ENCODE measurements at places on chromosomes 12 and 14.

DNA sequence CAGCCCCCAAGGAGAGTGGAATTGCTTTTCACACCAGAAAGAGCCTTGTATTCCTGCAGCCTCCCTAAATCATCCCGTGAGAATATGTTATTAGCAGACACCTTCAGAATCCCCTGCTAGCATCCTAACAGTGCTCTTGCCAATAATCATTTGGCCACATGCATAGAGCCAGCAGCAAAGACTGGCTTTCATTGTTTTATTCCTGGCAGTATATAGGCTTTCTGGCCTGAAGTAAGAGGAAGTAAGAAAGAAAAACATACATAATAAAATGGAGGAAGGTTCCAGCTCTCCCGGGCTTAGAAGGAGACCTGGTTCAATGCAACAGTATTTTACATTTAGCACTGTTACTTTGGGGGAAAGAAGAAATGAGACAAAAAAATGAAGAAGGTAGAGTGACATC lies 176.7 kb upstream of the ATF7IP start:
- no peak for DNase-seq

GRCh38 chr14:99117671-99118045 lies 154.3 kb downstream of the BCL11B start:
- DNase-seq, result no peak

- no peak for DNase-seq
These were observed 267.9 kb downstream of the TMEM132C start for GRCh38 chr12:128534906-128535305.

DNA sequence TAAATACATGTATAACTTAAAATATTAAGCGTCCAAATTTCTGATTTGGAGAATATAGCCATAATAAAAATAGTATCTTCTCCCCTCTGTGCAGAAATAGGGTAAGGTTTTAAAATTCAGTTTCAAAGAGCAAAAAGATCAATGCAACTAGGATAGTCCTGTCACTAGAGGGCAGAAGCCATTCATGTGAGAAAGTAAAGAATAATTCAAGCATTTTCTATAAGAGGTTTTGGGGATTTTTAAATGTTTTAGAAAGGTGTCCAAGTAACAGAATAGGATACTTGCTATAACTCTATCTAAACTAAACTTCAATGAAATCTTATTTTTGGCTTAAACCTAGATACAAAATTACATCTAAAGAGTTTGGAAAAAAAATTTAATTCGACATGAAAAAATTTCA lies 50.3 kb downstream of the ADAMTS20 start:
- no peak for DNase-seq

DNA sequence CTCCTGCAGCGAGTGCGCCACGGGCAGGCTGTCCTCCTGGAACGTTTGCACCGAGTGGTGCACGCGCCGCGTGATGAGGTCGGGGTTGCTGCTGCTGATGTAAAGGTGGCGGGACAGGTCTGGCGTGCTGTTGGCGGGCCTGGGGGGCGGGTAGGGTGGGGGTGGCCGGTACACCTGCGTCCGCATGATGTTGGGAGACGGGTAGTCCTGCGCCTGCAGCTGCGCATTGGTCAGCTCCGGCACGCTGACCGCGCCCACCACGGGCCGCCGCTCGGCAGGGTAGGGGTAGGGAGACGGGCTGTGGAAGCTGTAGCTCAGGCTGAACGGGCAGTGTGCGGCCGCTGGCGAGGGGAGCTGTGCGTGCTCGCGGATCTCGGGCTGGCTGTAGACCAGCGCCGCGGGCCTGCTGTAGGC lies 75.2 kb downstream of the PTPN21 start:
- no peak for DNase-seq

- no peak for DNase-seq
These were observed 4.1 kb downstream of the CKB start for GRCh38 chr14:103518422-103519042.

- DNase-seq, result no peak
These were observed 472.2 kb downstream of the RAD51B start for GRCh38 chr14:68291820-68292219.

GRCh38 chr12:62632411-62632918 lies 165.8 kb downstream of the MON2 start:
- DNase-seq, result no peak

- DNase-seq, result no peak
These were observed 71.6 kb downstream of the SPRING1 start for GRCh38 chr12:116666305-116666673.

GRCh38 chr12:123621619-123622530 lies 11.6 kb downstream of the EIF2B1 start:
- DNase-seq, result no peak

DNA sequence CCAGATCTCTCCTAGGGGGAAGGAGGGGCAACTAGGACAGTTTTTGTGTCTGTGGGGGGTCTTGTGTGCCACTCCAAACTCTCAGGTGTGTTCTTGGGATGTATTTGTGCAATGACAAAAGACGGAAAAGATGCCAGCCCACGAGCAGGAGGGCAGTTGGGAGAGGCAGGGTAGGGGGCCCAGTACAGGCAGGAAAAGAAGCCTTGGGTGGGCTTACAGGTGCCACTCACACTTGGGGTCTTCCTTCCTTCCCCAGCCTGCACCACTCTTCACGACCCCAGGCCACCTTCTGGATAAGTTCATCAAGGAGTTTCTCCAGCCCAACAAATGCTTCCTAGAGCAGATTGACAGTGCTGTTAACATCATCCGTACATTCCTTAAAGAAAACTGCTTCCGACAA lies 24.4 kb downstream of the OAS2 start:
- no peak for DNase-seq

DNA sequence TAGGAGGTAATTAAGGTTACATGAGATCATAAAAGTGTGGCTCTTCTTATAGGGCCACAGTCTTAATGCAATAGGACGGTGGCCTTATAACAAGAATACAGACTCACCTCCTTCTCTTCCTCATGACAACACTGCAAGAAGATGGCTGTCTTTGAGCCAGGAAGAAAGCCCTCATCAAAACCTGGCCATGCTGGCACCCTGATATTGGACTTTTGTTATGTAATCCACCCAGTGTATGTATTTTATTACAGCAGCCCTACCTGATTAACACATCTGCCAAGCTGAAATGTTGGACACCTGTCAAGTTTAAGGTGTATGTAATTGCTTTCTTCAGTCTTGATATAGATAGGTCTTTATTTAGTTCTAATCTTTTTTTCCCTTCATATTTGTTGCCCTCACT lies 217.0 kb downstream of the GPHN start:
- no peak for DNase-seq

DNA sequence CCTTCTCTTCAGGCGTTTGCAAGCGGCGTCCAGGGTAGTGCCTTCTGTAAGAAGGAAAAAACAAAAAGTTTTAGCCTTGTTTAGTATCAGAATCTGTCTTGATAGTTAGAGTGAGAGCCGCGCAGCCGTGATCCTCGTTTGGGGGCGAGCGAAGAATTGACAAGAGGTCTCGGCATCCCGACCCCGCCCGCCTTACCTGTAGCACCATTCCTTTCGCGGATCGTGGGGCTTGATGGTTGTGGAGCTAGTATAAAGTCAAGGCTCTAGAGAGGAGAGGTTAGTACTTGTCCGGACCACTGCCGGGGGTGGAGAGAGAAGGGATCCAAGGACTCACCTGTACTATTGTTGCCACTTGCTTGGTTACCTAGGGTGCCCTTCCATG lies 494 bp downstream of the TMTC3 start:
- DNase-seq, result no peak

- DNase-seq, result peak; percentile 31
These were observed 6.3 kb upstream of the LTBP2 start for GRCh38 chr14:74618078-74618952.

DNA sequence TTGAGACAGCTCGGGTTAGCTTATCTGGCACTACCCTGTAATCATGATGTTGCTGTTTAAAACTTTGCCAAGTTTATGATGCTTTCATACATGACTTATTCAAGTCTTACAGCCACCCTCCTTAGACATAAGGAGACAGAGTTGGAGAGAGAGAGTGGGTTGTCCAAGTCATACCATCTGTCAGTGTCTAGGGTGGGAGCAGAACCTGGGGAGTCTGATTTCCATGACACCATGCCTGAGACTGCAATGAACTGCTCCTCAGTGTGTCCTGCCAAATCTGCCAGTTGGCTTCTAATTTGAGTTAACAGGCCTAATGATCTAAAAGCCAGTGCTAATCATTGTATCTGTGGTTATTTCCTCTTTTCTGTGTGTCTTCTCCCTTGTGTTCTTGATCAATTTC lies 43.7 kb upstream of the PHC1 start:
- DNase-seq, result no peak

DNA sequence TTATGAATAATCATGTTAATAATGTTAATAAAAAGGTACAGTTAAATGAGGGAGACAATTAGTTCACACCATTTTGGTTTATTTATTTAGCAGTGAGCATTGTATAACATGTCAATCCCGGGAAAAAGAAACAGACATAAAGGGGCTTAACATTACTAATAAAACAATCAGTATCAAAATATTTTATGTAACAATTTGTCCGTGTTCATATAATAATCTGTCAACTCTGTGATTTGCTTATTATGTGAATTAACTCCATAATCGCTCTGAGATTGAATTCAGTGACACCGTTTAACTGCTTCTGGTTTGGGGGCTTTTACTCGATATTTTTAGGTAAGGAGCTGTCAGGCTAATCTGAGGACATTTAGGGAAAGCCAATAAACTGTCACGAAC lies 95.8 kb upstream of the HMGA2 start:
- DNase-seq, result no peak

GRCh38 chr12:64837427-64837826 lies 13.0 kb downstream of the TBC1D30 start:
- DNase-seq, result no peak

DNA sequence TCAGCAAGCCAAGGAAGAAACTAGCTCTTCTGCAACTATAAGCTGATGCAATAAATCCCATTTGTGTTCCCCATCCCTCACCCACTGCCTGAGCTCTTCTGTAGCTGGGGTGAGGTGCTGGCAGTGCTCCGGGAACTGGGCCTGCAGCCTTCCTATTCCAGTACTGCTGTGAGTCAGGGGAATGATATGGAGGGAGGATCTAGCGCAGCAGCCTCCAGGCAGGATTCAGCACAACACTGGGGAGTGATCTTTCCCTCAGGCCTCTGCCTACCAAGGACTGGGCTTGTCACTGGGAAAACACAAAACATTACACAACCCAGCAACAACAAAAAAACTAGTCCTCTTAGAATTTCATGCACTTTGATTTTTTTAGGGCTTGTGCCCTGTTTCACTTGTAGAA lies 58.7 kb downstream of the ST8SIA1 start:
- no peak for DNase-seq

GRCh38 chr12:131093604-131093955 lies 139.9 kb downstream of the ADGRD1 start:
- no peak for DNase-seq

Measured in stimulated activated CD8-positive, alpha-beta memory T cell treated with anti-CD3 and anti-CD28 coated beads, Interleukin-4, amount 100 ng/mL, for 4 hours (primary cell).